ENCODE measurements at places on chromosomes 2 and 18. TPM values are rescaled to one million over a fixed set of nuclear protein-coding genes. Genes with fewer than 3 reads are reported as not detected.

DNA sequence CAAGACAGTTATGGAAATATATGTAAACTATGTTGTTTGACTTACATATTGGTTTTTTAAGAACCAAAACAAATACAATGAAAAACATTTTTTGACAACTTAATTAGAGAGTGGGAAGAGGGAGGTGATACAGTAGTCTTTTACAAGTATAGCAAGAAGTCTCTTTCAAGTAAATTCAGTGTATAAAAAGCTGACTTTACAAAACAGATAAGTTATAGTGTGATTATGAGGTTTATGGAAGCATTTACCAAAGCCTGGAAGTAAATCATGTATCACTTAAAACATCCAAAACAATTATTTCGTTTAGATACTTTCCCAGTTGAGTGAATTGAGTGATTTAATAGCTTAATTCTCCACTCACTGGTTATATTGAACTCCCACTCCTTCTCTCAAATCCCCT is 66.7 kb upstream of the SLC4A10 start:
- no peak for DNase-seq

GRCh38 chr2:64453770-64454385 is at the start of gene LGALSL:
LGALSL (plus strand) TSS chr2:64454162; CDS start chr2:64454546, 384 bp downstream.
- peak; percentile 89 for DNase-seq

The DSEL gene
- 5.9 TPM for total RNA-seq

- DNase-seq = no peak
These were observed 483.2 kb downstream of the METTL4 start for GRCh38 chr18:2087877-2088673.

The CABLES1 gene
- total RNA-seq = 11.9 TPM

GRCh38 chr2:201467666-201468065 is 16.1 kb downstream of the STRADB start:
- no peak for DNase-seq

DNA sequence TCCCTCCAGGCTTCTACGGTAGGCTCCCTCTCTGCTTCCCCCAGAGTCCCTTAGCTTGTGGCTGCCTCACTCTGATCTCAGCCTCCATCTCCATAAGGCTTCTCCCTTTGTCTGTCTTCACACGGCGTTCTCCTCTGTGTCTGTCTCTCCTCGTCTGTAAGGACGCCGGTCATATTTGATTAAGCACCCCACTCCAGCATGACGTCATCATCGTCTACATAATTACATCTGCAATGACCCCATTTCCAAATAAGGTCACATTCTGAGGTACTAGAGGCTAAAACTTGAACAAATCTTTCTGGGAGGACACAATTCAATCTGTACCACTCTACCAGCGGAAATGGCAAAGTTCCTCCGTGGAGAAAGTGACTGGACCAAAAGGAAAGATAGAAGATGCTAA is 8.3 kb upstream of the COL6A3 start:
- DNase-seq = no peak

DNA sequence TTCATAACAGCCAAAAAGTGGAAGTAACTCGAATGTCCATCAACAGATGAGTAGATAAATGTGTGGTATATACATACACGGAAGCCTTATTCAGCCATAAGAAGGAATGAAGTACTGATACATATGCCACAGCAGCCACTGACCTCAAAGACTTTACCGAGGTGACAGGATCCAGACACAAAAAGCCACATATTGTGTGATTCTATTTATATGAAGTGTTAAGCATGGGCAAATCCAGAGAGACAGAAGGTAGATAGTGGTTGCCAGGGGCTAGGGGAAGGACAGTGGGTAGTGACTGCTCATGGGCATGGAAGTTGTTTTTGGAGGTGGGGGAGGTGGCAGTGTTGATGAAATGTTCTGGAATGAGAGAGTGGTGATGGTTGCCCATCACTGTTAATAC is 33.9 kb downstream of the ZAP70 start:
- DNase-seq = no peak

- DNase-seq = peak; percentile 72
These were observed 37.8 kb upstream of the MRPL19 start for GRCh38 chr2:75608684-75609333.

DNA sequence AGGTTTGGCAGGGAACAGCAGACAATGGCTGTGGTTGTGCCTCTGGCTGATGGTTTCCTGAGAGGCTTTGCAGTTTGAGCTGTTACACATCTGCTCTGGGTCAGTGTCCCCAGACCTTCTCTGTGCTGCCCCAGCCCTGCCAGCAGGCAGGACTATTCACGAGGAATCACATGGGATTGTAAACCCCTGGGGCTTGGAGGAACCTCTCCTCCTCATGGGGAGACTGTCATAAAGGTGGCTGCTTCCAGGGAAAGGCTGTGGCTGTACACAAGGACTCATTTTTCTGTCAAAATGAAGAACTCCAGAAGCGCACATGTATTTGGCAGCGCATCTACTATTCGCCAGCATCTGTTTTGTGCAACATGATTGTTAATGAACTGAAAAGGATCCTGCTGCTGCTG is 142.6 kb upstream of the CYP1B1 start:
- DNase-seq = no peak

The VWA3B gene
- not detected for total RNA-seq

GRCh38 chr18:37508207-37508606 is 57.4 kb downstream of the CELF4 start:
- DNase-seq = no peak

The MOGAT1 gene
- total RNA-seq = not detected

- peak; percentile 4 for DNase-seq
These were observed 14.0 kb upstream of the NTSR2 start for GRCh38 chr2:11683966-11684365.

GRCh38 chr2:24511198-24511597 is 20.1 kb downstream of the NCOA1 start:
- no peak for DNase-seq

- DNase-seq = peak; percentile 74
These were observed 96.7 kb downstream of the SH3BP4 start for GRCh38 chr2:235048549-235048948.

The MEIS1 gene
- total RNA-seq = 82.1 TPM

DNA sequence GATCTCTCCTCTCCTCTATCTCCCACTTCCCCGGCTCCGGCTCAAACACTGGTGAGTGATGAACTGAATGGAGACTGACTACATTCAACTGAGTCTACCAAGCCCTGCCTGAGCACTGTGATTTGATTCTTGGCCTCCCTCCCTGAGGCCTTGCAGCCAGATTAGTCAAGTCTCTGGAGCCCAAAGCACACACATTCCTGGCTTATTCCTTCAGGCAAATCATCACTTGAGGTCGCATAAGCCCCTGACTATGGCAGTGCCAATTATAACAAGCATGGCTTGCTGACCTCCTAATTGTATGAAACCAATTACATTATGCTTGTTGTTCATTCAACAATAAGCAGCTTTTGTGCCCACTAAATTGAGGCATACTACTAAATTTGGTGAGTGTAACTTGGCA is 34.6 kb downstream of the EFEMP1 start:
- DNase-seq = no peak

- no peak for DNase-seq
These were observed at the start of gene MFSD2B for GRCh38 chr2:24009680-24010476. MFSD2B (plus strand) TSS chr2:24010085; CDS start chr2:24010097, 12 bp downstream.

The FAM110C gene
- 20.4 TPM for total RNA-seq

- DNase-seq = no peak
These were observed 188.0 kb upstream of the NT5C1B start for GRCh38 chr2:18777250-18777812.

- no peak for DNase-seq
These were observed 19.7 kb downstream of the NGEF start for GRCh38 chr2:232993231-232993821.

GRCh38 chr2:36337354-36337753 is 18.2 kb upstream of the CRIM1 start:
- no peak for DNase-seq

The AAK1 gene
- 60.0 TPM for total RNA-seq

- DNase-seq = no peak
These were observed 292.1 kb upstream of the KLHL29 start for GRCh38 chr2:23092831-23093230.

DNA sequence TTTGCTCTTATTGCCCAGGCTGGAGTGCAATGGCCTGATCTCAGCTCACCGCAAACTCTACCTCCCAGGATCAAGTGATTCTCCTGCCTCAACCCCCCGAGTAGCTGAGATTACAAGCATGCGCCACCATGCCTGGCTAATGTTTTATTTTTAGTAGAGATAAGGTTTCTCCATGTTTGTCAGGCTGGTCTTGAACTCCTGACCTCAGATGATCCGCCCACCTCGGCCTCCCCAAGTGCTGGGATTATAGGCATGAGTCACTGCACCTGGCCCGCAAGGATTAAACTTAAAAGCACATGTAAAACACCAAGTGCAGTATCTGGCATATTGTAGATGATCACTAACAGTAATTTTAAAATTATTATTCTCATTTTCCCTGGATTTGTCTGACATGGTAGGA is 72.9 kb downstream of the C1QL2 start:
- DNase-seq = no peak

GRCh38 chr18:3388980-3389379 is 61.0 kb upstream of the TGIF1 start:
- DNase-seq = no peak

DNA sequence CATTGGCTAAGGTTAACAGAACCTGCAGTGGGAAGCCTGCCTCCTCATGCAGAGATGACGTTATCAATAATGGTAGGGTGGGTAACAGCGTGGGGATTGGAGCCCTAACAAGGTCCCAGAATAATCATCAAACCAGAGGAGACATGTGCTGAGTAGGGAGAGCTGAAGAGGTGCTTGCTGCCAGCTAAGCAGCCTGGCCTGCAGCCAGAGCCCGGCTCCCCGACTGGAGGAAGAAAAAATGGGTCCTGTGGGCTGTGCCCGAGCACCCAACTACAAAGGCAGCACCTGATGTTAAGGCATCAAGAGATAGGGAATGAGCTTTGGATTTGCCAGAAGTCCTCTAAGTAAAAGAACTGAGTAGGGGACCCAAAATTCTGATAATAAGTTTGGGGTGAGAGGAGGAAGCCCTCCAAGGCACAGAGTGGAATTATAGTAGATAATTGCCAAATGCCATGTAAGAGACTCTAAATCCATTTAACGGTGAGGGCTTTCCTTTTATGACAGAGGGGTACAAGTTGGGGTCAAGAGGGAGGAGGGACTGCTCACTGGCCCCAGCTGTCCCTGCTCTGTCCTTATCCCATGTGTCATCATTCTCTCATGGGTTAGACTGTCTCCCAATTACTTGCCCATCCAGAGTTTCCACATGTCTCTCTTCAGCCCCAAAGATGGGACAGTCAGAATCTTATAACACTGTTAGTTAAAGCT is 156.1 kb downstream of the ANTXR1 start:
- no peak for DNase-seq

GRCh38 chr2:1518331-1518803 is 105.1 kb downstream of the TPO start:
- DNase-seq = no peak

GRCh38 chr2:217552081-217552480 is 450.7 kb downstream of the TNS1 start:
- DNase-seq = no peak

GRCh38 chr2:189641002-189641401 is 20.3 kb upstream of the ASNSD1 start:
- no peak for DNase-seq

- DNase-seq = no peak
These were observed 7.5 kb downstream of the GALNT1 start for GRCh38 chr18:35588995-35589394.

The TTN gene
- 26.5 TPM for total RNA-seq

- DNase-seq = no peak
These were observed 103.5 kb downstream of the UPP2 start for GRCh38 chr2:158205215-158205614.

The FBXO48 gene
- total RNA-seq = 3.0 TPM

DNA sequence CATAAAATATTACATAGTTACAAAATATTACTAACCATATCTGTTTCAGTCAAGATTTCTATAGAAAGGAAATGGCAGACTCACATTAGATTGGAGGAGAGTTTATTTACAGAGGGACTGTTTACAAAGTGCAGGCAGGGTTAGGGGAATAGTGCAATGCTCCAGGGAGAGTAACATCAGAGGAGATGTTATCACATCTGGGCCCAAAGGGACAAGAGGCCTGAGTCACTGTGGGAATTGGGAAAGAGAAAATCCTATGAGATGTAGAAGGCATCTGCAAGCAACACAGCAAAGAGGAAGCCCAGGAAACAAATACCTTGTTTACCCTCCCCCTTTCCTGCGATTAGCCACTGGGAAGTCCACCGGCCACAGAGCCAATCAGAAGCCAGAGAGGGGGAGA is 227.3 kb upstream of the TANK start:
- DNase-seq = no peak

- DNase-seq = peak; percentile 74
These were observed 146.5 kb downstream of the GLI2 start for GRCh38 chr2:120881981-120882788.

Measured in body of pancreas (tissue), 4 donors.